ENCODE measurements at places on chromosomes 2 and 18.
A peak's percentile ranks its signal among the peaks of the same experiment; 100 is the strongest.

DNA sequence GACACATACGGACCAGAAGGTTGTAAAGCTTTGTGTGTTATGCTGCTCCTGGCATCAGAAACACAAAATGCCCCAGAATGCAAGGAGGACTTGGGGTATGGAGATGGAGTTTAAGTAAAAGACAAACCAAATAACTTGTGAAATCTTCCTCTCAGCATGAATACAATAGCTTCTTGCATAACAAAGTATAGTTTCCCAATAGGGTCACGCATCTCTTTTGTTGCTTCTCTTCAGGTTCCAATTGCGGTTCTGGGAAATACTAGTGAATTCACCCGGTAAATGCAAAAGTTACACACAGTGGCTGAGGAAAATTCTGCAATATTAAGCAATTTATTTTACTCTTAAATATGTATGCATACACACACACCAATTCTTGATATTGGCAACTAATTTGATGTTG, 339.2 kb upstream of the EPHA4 start:
- no peak for ATAC-seq

- no peak for ATAC-seq
These were observed 19.1 kb upstream of the ZNF804A start for GRCh38 chr2:184579226-184579625.

DNA sequence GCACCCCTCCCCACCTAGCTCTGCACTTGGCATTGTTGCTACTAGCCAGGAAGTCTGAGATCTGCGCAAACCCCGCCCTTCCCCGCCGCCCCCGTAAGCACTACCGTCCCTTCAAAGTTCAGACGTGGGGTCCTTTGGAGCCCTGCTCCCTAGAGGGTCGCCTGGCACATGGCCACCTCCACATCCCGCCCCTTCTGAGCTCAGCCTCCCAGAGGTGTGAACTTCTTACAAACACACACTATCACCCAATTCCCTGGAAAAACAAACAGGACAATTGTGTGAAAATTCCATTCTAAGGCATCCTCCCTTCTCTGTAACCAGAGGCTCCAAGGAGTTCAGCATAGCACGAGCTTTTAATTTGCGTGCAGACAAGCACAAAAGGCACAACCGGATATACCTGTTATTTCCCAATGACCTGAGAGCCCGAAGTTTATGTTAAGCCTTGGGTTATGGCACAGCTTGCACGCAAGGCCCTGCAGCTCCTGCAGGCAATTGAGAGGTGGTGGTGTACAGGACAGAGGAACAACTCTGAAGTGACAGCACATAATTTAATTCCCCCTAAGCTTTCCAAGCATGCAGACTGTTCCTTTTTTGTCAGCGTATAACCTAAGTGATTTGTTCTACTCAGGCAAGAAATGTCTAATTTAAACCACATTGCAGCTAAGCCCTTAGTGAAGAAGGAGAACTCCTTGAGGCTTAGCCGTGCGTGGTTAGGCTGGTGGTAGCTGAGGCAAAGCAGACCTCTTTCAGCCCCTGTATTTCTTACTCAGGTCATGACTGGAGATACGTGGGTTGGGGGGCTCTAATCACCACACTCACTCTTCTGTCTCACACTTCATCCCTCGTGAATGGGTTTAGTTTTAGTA, 20.3 kb upstream of the CYP1B1 start:
- ATAC-seq, result peak; percentile 72

- no peak for ATAC-seq
These were observed 20.0 kb downstream of the KCNF1 start for GRCh38 chr2:10931710-10932255.

- no peak for ATAC-seq
These were observed 27.0 kb downstream of the SLC14A2 start for GRCh38 chr18:45642238-45642637.

DNA sequence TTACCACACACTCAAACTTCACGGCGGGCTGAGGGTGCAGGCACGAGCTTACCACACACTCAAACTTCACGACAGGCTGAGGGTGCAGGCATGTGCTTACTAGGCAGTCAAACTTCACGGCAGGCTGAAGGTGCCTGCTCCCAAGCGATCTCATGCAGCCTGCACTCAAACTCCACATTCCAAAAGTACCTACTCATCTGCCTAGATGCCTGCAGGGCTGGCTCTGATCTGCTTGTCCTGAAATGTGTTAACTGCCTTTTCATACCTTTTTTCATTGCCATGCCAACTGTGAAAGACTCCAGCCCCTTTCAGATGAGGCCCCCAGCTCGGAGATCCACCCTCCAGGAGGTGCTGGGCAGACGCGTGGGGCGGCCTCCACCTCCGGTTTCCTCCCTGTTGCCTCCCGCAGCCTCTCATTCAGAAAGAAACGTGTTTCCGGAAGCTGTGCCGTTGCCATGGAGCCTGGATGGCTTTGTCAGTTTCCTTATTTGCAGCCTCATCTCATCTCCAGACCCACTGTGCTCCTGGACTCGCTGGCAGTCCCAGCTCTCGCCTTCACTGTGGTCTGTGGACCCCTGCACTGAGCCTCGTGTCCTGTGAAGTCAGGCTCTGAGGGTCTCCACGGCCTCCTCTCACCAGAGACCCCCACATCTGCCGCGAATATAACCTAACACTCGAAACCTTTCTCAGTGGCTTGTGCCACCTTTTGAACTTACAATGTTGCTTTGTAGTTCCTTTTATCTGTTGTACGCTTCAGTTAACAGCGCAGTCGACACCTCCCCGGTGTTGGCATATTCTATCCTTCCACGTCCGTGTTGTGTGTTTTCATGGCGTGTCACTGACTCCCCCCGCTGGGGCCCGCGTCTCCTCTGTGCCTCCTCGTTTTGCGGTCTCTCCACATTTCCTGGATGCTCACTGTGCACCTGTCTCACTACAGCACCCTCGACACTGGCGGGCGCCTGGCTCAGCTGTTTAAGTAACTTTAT, 106.1 kb upstream of the ALKAL2 start:
- ATAC-seq, result peak; percentile 62

DNA sequence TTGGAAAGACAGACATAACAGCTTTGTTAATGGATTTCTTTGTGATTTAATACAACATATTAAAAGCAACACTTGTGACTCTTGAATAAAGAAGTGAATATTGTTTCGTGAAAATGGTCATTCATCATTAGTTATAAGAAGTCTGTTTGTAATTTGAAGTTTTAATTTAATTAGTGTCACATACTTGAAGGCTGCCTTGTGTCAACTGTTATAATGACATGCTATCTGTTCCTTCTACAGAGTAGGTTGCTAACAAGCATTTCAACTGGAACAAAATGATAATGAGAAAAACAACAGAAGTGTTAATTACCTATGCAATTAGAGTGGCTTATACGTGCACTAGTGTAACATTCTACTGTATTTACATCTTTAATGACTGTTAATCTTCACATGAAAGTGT, 624.7 kb downstream of the LRP1B start:
- no peak for ATAC-seq

DNA sequence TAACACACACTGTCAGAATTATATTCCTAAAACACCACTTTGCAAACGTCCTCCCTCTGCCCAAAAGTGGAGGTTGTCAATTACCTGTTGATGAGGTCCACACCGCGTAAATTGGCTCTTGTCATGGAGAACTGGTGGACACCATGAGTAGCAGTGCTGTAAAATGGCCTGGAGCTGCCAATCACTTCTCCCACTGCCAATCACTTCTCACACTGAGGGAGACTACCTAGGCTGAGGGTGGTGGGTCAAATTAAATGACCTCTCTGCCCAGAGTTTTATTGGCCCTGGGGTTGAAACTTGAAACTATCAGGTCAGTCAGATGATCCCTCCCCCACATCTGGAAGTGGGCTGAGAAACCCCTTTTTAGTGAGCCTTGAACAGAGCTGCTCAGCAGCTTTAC, 89.6 kb downstream of the SOWAHC start:
- ATAC-seq, result no peak

GRCh38 chr2:167411367-167411766, 523.1 kb downstream of the XIRP2 start:
- no peak for ATAC-seq

- no peak for ATAC-seq
These were observed 189.4 kb downstream of the PLCL1 start for GRCh38 chr2:197993830-197994229.

GRCh38 chr2:2797797-2798196, 466.7 kb upstream of the MYT1L start:
- ATAC-seq, result peak; percentile 10

GRCh38 chr2:75896779-75897366, 186.2 kb upstream of the GCFC2 start:
- ATAC-seq, result no peak

- ATAC-seq, result no peak
These were observed 15.5 kb downstream of the NCKAP1 start for GRCh38 chr2:183022711-183023110.

- no peak for ATAC-seq
These were observed 675.0 kb downstream of the IRS1 start for GRCh38 chr2:226124548-226125011.

DNA sequence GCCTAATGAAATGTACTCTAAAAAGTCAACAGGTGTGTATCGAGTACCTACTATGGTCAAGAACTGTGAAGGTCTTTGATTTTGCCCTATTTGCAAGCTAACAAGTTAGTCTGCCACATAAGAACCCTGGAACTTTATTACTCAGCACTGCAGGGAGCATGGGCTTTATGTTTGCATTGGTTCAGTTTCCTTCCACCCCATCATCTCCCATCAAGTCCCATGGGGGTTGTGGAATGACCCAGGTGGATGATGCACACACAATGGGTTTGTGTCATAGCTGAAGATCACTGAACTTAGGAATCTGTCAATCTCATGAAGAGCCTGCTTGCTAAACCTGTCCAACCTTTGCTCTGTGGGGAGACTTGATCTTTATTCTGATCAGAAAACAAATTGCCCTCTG, 265.5 kb downstream of the RPRM start:
- no peak for ATAC-seq

- ATAC-seq, result no peak
These were observed 40.1 kb downstream of the AGPS start for GRCh38 chr2:177432703-177433102.

GRCh38 chr2:129610766-129611165, 368.7 kb upstream of the RAB6C start:
- no peak for ATAC-seq

DNA sequence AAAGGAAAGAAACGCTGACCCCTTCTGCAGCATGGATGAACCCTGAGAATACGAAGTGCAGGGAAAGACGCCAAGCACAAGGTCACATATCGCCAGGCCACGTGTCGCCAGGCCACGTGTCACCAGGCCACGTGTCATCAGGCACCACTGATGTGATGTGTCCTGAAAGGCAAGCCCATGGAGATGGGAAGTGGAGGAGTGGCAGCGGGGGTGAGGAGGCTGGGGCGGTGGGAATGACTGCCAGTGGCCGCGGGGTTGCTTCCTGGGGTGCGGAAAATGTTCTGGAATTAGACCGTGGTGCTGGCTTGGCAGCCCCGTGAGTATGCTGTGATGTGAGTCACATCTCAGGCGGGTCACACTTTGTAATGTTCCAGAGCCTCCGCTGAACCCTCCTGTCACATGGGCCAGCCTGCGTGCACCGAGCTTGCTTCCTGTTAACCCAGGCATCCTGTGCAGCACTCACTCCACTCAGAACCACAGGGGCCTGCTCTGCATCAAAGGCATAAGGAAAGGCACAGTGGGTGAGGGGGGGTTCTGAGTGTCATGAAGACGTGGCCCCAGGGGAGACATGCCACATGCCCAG, 39.0 kb downstream of the SLC66A2 start:
- no peak for ATAC-seq

DNA sequence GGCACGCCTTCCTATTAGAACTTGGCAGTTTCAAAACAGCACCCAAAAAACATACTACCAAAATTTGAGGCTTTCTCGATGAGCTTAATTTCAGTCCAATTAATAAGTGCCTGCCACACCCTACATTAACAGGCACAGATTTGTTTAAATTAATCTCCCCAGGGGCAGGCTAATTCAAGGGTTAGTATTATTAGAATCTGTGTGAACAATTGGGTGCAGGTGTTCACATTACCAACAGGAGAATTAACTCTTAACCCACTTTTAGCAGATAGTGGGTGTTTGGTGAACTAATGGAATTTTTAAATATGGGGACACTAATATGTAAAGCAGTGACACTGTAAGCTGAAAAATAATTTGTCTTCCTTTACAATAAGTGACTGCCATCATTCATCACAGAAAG, 4.1 kb downstream of the MBD2 start:
- no peak for ATAC-seq

DNA sequence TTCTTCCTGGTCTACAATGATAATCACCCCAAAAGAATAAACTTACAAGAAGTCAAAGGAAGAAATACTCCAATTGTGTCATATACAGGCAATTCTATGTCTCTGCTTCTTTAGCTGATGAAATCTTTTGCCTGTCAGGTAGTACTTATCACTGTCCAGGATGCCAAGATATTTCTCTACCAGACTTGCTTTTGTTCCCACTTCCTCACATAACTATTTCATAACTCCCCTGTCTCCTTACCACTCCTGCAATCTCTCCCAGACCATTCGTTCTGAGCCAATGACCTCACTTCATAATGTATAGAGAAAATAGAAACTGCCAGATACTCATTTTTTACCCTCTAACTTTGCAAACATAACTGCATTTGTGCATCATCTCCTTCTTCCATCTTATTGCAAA, 39.1 kb downstream of the HNMT start:
- ATAC-seq, result no peak

DNA sequence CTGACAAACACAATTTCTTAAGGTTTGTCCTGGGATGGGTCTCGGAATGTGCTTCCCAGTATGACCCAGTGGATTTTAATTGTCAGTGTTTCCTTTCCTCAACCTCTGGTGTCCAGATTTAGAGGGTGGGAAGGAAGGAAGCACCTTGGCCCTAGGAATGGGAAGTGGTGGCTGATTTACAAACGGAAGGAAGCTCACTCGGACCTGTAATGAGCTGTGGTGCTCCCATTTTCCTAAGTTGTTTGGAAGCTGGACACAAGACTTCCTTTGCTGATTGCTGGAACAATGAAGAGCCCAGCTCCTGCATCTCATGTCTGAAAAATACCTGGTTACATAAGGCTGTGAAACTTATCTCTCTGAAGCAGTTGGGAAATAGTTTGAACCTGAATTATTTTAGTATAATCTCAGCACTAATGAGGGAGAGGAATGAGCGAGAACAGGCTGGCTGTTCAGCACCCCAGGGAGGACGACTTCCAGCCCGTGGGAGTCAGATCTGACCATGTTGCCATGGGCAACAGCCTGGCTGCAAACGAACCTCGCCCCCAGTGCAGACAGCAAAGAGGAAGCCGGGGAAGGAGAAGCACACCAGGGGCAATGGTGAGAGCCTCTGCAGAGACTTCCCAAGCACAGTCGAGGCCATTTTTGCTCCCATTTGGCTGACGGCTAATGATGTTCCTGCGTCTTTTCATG, 74.4 kb upstream of the ASB18 start:
- ATAC-seq, result peak; percentile 18

GRCh38 chr2:222213049-222213448, 85.7 kb downstream of the PAX3 start:
- no peak for ATAC-seq

GRCh38 chr18:76993573-76993972, 139.0 kb downstream of the MBP start:
- ATAC-seq, result no peak

DNA sequence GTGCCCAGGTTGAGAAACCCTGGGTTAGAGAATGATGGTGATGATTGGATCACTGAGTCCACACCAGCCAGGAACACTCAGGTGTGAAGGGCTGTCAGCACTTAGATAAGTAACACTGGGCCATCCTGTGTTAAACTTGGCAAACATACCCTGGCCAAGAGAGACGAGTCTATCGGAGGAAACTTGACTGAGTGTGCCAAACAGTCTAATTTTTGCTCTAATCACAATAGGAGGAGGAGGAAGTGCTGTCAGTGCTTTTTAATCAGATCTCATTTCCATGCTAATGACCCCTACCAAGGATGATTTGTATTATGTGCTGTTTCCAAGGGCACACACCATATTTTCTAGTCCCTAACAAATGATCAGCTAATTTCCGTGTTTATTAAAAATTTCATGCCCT, 63.8 kb upstream of the SEC11C start:
- no peak for ATAC-seq

GRCh38 chr2:150571121-150571520, 83.7 kb upstream of the RND3 start:
- no peak for ATAC-seq

Data from stimulated activated memory B cell treated with anti-CD40 and anti-IgM and Interleukin-4, amounts not matched to agents 10 μg/mL and 1 μg/mL and 100 μg/mL, for 72 hours (primary cell).